ENCODE measurements at places on chromosomes 2 and 18. TPM values are rescaled to one million over a fixed set of nuclear protein-coding genes. Genes with fewer than 3 reads are reported as not detected.

Gene POTEI
- total RNA-seq = not detected

Gene PARD6G
- 2.3 TPM for total RNA-seq

Gene RAB6D
- not detected for total RNA-seq

Gene ATG4B
- 67.1 TPM for total RNA-seq

DNA sequence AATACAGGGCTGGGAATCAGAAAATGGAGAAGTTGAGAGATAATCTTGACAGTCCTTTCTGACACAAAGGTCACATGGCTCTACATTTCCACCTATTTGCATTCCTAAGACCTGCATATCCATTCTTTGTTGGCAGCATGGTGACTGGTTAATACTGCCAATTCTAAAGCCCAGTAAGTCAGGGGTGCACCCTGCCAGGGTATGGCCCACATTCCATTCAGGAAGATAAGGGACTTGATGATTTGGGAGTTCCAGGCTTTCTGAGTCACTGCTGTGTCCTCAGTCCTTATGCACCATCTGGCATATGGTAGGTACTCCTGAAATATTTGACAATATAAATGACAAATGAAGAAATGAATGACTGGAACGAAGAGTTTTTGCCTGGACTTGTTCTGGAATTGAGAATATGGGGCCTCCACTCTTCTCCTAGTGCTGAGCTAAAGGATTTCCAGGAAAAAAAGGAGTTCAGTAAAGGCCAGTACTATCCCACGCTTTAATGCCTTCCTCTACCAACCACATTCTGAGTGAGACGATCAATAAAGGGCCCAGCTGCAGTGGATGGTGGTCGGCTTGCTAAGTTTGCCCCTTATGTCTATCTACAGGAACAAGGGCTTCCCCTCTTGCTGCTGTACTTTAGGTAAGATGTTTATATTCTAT is 31.7 kb upstream of the EIF2AK3 start:
- no peak for DNase-seq

- DNase-seq = no peak
Measured at GRCh38 chr2:29155578-29155977, 40.4 kb downstream of the CLIP4 start.

GRCh38 chr2:42928692-42929545 is 136.5 kb upstream of the HAAO start:
- DNase-seq = no peak

DNA sequence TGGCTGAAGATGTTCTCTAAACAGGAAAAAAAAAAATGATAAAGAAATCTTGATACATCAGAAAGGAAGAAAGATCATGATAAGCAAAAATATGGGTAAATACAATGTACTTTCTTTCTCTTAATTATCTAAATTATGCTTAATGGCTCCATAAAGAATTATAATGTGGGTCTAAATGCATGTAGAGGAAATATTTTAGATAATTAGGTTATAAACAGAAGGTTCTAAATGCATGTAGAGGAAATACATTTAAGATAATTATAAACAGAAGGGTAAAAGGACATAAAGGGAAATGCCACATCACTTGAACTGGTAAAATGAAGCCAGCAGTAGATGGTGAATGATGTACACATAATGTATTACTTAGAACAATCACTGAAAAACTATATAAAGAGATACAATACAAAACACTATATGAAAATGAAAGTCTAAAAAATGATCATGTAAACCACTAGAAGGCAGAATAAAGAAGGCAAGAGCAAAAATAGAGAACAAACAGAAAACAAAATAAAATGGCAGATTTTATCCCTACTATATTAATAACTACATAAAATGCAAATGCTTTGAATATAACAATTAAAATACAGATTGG is 308.4 kb upstream of the CDH2 start:
- no peak for DNase-seq

All from omental fat pad (tissue), 4 donors.